ENCODE measurements at places on chromosomes 2 and 18.

DNA sequence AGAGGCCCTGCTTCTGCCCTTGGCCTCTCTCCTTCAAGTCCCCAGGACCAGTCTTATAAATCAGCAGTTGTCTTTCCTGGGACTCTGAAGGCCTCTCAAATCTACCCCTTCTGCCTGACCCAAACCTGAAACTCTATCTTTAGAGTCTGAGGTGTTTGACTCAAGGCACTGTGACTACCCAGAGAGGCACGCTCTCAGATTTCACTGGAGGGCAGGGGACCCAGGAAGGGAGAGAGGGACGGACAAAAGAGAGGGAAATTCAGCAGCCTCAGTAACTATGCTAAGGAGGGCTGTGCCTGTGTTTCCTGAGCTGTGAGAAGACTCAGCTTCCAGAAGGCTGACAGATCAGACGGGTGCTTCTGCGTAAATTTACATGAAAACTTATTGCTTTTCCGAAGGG is 217.8 kb downstream of the HAUS1 start:
- DNase-seq, result no peak

GRCh38 chr2:177478029-177478428 is 85.5 kb downstream of the AGPS start:
- no peak for DNase-seq

GRCh38 chr18:58536202-58536516 is 92.7 kb downstream of the ALPK2 start:
- no peak for DNase-seq

GRCh38 chr2:160893581-160893980 is 266.6 kb upstream of the TANK start:
- no peak for DNase-seq

DNA sequence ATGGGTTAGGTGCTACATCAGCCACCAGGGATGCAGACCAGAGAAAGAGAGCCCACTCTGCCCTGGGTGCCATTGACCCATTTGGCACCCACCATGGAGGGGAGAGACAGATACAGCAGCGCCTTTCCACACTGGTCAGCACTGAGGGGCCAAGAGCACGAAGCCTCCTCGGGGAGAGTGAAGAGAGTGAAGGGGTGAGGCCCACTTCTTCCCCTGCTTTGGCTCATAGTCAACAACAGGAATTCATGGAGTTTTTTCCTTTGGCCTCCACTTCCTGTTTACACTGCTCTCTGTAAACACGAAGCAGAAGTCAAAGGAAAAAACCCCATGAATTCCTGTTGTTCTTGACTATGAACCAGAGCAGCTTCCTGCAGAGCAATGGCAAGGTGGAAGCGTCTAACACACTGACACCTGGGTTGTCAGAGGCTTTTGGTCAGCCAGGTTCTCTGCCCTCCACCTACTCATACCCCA is 80.0 kb downstream of the CCDC93 start:
- no peak for DNase-seq

- no peak for DNase-seq
Observed at GRCh38 chr2:85537600-85538506, 1.1 kb upstream of the MAT2A start.

- DNase-seq, result no peak
Observed at GRCh38 chr2:190202604-190203003, 117.0 kb downstream of the HIBCH start.

- peak; percentile 37 for DNase-seq
Observed at GRCh38 chr2:11004199-11004598, 92.5 kb downstream of the KCNF1 start.

GRCh38 chr18:76432970-76433767 is 61.9 kb downstream of the ZNF516 start:
- DNase-seq, result no peak

DNA sequence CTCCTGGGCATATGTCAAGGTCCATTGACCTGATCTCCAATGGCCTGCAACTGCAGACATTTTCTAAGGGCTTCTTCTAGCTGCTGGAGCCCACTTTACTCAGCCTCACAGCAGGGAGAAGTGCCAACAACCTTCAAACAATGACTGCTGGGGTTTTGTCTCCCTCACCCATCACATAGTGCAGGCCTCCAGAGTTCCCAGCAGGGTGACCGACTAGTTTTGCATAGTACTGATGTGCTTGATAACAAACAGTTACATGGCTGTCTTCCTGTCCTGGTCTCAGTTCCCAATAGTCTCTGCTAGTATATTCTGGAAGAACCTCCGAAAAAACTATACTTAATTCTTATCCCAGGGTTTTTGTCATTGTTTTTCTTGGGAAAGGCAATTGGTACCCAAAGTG is 10.4 kb upstream of the NETO1 start:
- DNase-seq, result no peak

DNA sequence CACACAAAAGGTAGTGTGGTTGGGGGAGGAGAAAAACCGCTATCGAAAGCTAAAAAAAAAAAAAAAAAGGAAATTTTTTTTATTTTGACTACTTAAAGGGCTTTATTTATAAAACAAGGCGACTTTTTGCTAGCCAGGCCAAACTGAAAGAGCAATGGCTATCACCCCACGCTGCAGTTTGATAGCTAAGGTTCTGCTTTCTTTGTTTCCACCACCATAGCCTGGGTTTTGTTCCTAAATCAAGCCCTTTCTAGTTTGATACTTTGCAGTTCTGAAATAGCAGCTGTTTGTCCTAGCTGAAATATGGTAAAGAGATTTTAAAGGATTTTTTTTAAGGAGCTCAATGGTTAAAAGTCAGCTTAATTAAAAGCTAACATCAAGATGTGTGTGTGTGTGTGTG is 67.4 kb upstream of the ABCA12 start:
- no peak for DNase-seq

DNA sequence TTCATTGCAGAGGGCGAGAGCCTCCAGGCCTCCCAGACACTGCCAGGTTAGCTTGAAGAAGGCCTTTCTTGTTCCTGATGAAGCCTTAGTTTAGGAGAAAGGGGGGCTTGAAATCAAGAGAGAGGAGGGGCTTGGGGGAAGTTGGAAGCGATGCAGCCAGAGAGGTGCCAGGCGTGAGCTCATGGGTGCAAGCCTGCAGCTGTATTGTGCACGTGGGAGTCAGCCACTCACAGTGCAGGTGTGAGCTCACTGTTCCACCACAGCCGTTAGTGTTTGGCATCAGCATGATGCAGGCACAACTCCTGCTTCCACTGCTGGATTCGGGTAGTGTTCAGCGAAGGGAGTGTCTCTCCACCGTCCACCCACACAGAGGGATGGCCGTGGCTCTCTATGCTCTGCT is 68.4 kb upstream of the ALPP start:
- DNase-seq, result no peak

DNA sequence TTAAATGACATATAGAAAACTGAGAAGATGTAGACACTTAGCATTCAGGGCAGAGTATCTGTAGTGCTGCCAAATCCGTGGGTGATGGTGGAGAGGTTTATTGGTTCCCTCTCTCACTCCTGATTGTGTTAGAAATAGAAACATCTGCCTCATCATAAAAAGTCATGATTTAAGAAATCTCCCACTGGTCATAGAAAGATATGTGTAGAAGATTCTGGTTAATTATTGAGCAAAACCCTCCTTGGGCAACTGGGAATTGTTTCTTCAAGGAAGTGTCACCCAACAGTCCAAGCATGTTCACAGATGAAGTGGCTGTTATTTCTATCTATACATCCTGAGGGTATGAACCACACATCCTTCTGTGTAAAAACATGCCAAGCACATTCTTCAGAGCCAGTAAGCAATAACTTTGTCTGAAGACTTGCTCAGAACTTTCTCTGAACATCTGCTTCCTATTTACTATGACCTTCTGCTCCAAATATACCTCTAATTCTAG is 33.6 kb upstream of the CHRNA1 start:
- DNase-seq, result no peak

DNA sequence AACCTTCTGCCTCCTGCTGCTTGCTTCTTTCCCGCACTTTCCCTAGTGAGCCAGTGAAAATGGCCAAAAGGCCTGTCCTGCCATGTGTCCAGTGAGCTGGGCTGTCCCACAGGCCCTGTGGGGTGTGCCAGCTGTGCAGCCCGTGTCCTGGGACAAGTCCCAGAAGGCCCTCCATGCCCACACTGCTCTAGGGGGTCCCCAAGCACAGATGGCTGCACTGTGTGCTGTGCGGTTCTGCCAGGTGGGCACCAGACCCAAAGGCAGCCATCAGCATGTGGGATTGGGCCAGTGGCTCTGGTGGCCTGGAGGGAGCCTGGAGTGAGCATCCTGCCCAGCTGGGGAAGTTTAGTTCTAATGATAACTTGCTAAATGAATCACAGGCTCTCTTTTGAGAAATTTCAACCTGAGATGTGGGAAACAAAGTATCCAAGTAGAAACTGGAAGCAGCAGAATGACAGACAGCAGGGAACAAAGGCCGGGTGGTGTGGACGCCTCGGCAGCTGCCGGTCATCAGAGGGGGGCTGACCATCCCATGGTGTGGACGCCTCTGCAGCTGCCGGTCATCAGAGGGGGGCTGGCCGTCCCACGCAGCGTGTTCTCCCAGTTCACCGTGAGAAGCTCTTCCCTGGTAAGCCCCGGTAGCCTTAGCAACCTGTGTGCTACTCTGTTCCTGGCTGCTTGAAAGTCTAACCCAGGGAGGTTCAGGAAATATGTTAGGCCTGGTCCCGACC is 9.9 kb upstream of the CNDP2 start:
- DNase-seq, result no peak

GRCh38 chr2:48914477-48915089 is 159.1 kb upstream of the LHCGR start:
- DNase-seq, result no peak

GRCh38 chr2:214995409-214995808 is 143.0 kb downstream of the ABCA12 start:
- no peak for DNase-seq

- DNase-seq, result no peak
Observed at GRCh38 chr2:229562472-229563127, 151.8 kb downstream of the DNER start.

DNA sequence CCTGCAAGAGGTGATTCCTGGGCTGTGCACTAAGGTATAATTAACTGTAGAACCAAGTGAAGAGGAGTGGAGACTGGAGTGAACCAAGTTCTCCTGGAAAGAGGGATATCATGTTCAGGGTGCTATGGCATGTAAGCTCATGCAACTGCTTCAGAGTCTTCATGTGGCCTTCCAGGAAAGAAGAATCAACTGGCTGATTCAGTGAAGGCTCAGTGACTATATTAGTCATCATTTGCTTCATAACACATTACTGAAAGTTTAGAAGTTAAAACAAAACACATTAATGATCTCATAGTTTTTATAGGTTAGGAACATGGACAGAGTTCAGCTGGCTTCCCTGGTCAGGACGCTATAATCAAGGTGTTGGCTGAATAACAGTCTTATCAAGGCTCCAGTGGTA is 1200.8 kb upstream of the GYPC start:
- peak; percentile 29 for DNase-seq

- DNase-seq, result no peak
Observed at GRCh38 chr2:76812156-76812555, 710.0 kb downstream of the LRRTM4 start.

- no peak for DNase-seq
Observed at GRCh38 chr2:31070339-31071125, 67.7 kb downstream of the GALNT14 start.

DNA sequence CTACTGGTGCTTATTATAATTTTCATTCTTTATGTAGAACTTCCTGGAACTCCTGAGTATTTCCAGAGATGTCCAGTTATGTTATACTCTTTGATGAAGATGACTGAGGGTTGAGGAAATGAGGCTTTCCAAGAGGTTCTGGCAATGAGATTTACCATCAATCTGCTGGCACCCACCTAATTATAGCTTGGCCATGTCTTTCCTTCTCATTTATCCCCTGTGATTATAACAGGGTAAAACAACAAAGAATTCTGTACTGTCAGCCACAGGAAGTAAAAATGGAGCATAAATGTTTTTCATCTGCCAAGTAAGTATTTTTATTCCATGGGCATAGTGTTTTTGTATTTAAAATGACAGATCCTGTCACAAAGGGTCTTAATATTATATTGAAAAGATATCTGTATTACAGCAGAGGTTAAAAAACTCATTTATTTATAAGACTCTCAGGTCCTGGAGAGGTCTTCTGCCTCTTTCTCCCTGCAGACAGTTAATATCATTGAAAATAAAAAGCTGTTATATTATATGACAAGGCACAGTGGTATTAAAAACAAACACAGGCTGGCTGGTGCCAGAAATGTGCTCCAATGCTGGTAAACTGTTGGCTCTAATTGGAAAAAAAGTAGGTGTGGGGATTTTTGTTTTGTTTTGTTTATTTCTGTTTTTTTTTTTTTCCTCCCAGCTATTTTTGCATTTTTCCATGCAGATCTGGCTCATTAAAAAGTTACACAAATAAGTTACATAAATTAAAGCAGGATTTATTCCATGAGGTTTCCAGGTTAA is 1764.1 kb upstream of the CELF4 start:
- DNase-seq, result no peak

GRCh38 chr18:11669948-11670275 is 19.2 kb upstream of the GNAL start:
- no peak for DNase-seq

- no peak for DNase-seq
Observed at GRCh38 chr18:36365836-36366775, 68.6 kb downstream of the FHOD3 start.

DNA sequence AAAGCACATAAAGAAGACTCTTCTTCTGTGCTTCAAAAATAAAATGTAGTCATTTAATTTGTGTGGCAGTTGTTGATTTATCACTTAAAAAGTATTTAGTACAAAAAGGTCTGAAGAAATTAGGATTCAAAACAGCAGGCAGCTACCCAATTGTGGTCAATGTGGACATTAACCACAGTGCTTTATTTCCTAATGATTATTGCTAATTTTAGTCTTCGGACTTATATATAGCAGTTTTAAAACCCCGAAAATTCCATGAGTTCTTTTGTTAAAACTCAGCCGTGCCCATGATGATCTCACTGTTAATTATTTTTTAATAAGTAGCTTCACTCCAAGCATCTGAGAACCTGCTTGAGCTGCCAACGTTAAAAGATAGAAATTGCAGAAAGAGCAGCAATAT is 594.3 kb downstream of the STK39 start:
- no peak for DNase-seq

GRCh38 chr2:9473308-9473984 is 905 bp upstream of the IAH1 start:
- DNase-seq, result no peak

DNA sequence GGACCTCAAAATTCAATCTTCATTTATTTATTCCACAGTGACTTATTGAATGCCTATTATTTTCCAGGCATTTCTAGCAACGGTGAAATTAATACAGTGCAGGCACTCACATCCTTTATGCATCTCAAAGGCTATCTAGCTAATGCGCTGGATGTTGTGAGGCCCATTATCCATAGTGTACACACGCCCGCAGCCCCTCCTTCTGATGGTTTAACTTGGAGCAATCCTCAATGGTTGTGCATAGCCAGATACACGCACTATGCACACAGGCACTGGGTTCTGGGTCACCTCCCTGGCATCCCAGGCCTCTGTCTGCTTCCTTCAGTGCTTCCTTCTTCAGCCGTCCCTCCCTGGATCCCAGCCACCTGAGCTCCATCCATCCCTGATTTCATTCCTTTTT is 108.5 kb upstream of the BOD1L2 start:
- DNase-seq, result no peak

GRCh38 chr18:8947566-8947965 is 154.9 kb upstream of the NDUFV2 start:
- DNase-seq, result no peak

- DNase-seq, result no peak
Observed at GRCh38 chr2:39405364-39405763, 31.7 kb downstream of the MAP4K3 start.

GRCh38 chr2:49404108-49404507 is 249.8 kb upstream of the FSHR start:
- DNase-seq, result no peak

All from skeletal muscle cell (primary cell).